Memory B cell (primary cell): ENCODE measurements at places on chromosomes 16 and 17.

DNA sequence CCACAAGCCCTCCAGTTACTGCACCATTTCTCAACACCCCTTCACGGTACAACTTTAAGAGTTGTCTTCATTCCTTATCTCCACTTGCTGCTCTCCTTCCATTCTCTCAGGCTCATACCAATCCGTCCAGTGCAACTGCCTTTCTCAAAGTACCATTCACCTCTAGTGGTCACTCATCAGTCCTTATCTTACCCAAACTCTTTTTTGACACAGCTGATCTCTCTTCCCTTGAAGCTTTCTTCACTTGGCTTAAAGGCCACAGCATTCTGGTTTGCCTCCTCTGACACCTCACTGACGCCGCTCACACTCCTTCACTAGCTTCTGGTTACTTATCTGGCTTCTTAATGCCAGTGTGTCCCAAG is 24.9 kb downstream of the UBE2G1 start:
- peaks cover 15% of the 10 kb centered on the region for H3K4me1 ChIP-seq
- no peak overlapping the region for H3K4me3 ChIP-seq
- no peaks in the 10 kb centered on the region for H3K27me3 ChIP-seq
- DNase-seq = no peak
- H3K27ac ChIP-seq = no peak overlapping the region

GRCh38 chr16:2364638-2365210 is 24.2 kb upstream of the ABCA3 start:
- H3K36me3 ChIP-seq = no peaks in the 10 kb centered on the region
- DNase-seq = no peak
- H3K4me1 ChIP-seq = peaks cover 3% of the 10 kb centered on the region
- no peak overlapping the region for H3K4me3 ChIP-seq
- H3K27me3 ChIP-seq = peaks cover 35% of the 10 kb centered on the region
- H3K27ac ChIP-seq = no peak overlapping the region

- no peaks in the 10 kb centered on the region for H3K36me3 ChIP-seq
- DNase-seq = no peak
- no peaks in the 10 kb centered on the region for H3K27me3 ChIP-seq
- peak overlapping the region; percentile 99 for H3K4me3 ChIP-seq
- H3K4me1 ChIP-seq = peaks cover 17% of the 10 kb centered on the region
These were observed 245 bp upstream of the RNF227 start for GRCh38 chr17:7916385-7916682.

DNA sequence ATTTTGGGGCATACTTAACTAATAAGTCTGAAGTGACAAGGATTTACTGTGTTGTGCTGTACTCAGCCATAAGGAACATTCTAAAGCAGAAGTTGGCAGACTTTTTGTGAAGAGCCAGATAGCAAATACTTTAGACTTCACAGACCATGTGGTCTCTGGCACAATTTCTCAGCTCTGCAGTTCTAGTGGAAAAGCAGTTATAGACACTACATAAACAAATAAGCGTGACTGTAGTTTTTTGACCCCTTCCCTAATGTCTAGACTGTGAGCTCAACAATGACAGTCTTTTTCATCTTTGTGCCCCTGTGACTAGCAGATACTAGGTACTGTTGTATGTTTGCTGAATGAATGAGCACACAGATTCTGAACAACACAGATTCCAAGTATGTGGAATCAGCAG is 4.9 kb downstream of the RPAIN start:
- H3K27me3 ChIP-seq = no peaks in the 10 kb centered on the region
- peaks cover 23% of the 10 kb centered on the region for H3K4me1 ChIP-seq
- peaks cover 22% of the 10 kb centered on the region for H3K36me3 ChIP-seq
- DNase-seq = no peak

DNA sequence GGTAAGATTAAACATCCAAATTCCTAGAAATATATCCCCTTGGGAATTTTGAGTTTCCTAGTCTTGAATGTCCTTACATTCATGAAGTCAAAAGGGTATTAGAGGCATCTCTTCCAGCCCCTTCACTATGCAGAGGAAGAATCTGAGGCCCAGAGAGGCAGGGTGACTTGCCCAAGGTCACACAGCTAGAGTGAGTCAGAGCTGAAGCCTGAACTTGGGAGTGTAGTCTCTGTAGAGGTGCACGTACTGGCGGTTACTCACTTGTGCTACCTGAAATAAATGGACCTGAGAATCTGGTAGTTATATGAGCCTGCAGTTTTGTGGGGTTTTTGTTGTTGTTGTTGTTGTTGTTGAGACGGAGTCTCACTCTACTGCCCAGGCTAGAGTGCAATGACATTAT is 164.0 kb downstream of the XYLT1 start:
- no peak for DNase-seq
- H3K27ac ChIP-seq = no peak overlapping the region
- H3K4me1 ChIP-seq = peaks cover 32% of the 10 kb centered on the region
- H3K4me3 ChIP-seq = no peak overlapping the region

DNA sequence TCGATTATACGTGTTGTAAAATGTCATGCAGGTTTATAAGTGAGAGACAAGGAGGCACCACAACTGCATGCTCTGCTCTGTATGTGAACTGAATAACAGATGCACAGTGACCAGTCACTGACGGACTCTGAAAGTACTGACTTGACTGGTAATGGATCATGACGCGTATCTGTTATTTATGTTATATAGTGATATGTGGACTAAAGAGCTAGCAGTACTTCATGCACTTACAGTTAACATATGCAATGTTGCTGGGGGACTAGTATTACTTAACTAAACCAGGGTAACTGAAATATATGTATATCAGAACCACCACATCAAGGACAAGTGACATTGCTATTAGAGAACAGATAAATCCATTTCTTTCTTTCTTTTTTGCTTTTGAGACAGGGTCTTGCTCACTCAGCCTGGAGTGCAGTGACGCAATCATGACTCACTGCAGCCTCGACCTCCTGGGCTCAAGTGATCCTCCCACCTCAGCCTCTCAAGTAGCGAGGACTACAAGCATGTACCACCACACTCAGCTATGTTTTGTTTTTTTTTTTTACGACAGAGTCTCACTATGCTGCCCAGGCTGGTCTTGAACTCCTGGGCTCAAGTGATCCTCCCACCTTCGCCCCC is 17.2 kb downstream of the COIL start:
- no peaks in the 10 kb centered on the region for H3K27me3 ChIP-seq
- peaks cover 19% of the 10 kb centered on the region for H3K36me3 ChIP-seq
- H3K27ac ChIP-seq = peak overlapping the region; percentile 78
- no peak for DNase-seq
- H3K4me3 ChIP-seq = no peak overlapping the region

DNA sequence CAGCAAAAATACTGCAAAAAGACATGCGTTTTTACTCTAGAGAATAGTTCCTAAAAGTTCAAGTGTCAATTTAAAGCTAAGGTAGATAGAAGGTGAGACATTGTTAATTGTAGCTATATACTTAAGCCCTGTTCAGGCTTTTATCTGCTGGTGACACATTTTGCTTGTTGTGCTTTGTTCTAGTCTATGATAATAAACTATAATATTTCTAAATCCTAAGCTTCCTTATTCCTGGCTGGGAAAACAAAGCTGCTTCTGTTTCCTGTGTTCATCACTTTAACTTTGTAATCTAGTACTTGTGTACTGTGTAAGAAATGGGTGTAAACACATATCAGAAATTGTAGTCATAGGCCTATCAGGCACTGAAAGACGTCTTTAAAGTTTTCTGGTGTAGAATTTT is 77.3 kb downstream of the EFCAB13 start:
- no peak overlapping the region for H3K27ac ChIP-seq
- DNase-seq = no peak
- H3K27me3 ChIP-seq = no peaks in the 10 kb centered on the region
- H3K4me3 ChIP-seq = no peak overlapping the region
- peaks cover 7% of the 10 kb centered on the region for H3K36me3 ChIP-seq

GRCh38 chr16:69017036-69017783 is 88.2 kb upstream of the HAS3 start:
- no peaks in the 10 kb centered on the region for H3K27me3 ChIP-seq
- no peak overlapping the region for H3K4me3 ChIP-seq
- H3K36me3 ChIP-seq = peaks cover 17% of the 10 kb centered on the region
- H3K4me1 ChIP-seq = no peaks in the 10 kb centered on the region
- H3K27ac ChIP-seq = no peak overlapping the region
- DNase-seq = no peak

DNA sequence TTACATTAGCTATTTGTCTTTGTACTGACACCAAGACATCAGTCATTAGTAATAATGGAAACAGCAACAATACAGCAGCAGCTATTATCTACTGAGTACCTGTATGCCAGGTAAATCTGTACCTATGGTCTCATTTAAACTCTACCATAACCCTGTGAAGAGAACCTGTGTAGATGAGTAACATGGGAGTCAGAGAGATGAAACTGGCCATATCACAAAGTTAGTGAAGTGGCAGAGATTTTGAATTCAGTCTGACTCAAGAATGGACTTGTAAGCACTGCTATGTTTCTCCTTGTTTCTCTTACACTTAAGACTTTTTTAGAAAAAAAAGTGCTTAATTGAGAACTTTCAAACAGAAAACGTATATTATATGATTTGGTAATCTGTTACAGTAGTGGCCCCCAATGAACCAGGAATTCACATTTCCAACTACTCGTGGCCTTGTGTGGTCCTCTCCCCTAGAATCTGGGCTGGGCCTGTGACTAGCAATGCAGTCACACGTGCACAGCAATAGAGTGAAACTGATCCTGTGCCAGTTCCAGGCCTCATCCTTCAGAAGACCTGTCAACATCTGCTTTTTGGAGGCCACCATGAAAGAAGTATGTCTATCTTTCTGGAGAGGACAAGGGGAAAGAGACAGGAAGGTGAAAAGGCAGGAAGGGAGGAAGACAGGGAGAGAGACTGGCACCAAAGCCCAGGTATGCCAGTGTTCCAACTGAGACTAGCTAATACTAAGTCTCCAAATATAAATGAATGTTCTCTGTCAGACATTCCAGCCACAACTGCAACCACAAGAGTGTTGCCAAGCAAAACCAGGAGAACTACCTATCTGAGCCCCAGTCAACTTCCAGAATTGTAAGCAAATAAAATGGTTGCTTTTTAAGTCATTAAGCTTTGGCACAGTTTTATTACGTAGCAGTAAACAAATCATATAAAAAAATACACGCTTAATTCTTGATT is 12.0 kb downstream of the CRLF3 start:
- H3K27me3 ChIP-seq = no peaks in the 10 kb centered on the region
- peaks cover 26% of the 10 kb centered on the region for H3K4me1 ChIP-seq
- H3K27ac ChIP-seq = peak overlapping the region; percentile 54
- peaks cover 3% of the 10 kb centered on the region for H3K36me3 ChIP-seq
- no peak for DNase-seq
- H3K4me3 ChIP-seq = no peak overlapping the region

DNA sequence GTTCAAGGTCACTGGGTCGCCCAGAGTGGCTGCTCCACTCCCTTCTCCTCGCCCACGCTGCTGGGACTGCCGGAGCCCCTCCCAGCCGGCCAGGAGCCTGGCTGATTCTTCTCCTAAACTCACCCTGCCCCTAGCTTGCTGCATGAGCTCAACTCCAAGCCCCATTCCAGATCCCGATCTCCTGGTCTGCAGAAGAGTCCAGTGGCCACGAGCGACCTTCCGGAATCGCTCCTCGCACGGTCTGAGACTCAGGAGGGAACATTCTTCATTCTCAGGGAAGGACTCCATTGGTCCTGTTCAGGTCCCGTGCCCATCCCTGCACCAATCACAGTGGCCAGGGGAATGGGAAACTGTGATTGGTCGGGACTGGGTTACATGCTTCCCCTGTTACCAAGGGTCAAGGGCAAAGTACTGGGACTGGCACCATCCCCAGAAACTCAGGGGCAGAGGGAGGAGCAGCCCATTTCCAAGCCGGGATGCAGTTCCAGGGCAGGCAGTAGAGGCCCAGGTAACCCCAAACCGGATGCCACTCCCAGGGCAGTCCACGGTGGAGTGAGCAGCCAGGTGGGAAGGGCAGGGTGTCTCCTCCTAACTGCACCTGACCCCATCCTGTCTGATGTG is 24.5 kb upstream of the CIBAR2 start:
- H3K27me3 ChIP-seq = peaks cover 24% of the 10 kb centered on the region
- no peak for DNase-seq
- no peak overlapping the region for H3K27ac ChIP-seq
- peaks cover 11% of the 10 kb centered on the region for H3K4me1 ChIP-seq
- H3K36me3 ChIP-seq = peaks cover 2% of the 10 kb centered on the region

GRCh38 chr17:74545843-74546230 is at the start of gene CD300C:
TSS of gene CD300C (minus strand) at chr17:74546115. CDS start at chr17:74545782, 333 bp downstream.
- H3K4me3 ChIP-seq = peak within 1 kb of the TSS; percentile 1
- H3K36me3 ChIP-seq = no peaks in the 10 kb centered on the region
- peaks cover 8% of the 10 kb centered on the region for H3K4me1 ChIP-seq
- H3K27me3 ChIP-seq = peaks cover 11% of the 10 kb centered on the region

DNA sequence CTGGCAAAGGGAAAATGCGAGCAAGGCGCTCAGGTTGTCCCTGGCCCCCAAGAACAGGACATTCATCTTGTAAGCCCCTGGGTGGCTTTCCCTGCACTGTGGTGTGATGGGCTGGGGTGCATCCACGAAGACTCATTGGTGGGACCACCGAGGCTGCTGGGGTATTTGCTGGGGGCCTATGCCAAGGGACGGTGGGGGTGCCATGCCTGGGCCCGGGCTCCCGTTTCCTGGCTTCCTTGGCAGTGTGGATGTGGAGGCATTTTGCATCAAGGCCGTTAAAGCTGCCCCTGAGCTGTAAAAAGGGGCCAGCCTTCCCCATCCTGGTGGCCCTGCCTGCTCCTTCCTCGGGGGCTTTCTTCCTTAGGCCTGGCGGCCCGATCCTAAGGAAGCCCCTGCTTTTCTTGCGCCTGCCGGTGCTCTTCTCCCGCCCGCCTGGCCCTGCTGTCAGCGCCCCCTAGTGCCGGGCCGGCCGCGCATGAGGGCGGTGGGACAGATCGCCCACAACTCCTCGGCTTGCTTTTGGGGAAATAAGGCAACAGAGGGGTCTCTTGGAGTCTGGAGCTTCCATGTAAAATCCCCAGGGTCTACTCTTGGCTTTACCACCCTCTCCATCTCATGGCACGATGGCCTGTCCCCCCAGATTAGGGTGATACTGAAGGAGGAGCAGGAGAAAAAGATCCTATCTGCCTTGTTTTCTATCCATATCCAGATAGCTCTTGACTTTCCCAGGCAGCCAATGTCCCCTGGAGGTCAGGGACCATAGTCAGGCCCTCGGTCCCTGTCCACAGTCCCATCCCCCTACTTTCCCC is 9.8 kb upstream of the TBX2 start:
- no peaks in the 10 kb centered on the region for H3K4me1 ChIP-seq
- no peak for DNase-seq
- H3K27ac ChIP-seq = no peak overlapping the region
- peaks cover 2% of the 10 kb centered on the region for H3K27me3 ChIP-seq
- H3K36me3 ChIP-seq = peaks cover 3% of the 10 kb centered on the region

DNA sequence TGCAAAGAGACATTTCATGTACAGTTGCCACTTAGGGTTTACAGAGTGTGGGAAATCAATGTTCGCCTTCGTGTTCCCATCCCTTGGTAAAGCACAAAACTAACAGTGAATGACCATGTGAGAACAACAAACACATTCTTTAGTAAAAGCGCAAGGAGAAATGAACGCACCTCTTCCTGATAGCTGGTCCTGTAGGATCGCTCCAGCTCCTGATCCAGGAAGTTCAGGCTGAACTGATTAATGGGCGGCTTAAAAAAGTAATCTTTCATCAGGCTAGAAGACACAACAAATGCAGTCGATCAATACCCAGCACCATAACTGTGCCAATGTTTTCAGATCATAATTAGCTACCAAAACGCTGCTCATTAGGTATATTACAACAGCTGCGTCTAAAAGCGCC is 108.3 kb upstream of the CREBBP start:
- H3K4me3 ChIP-seq = no peak overlapping the region
- peaks cover 8% of the 10 kb centered on the region for H3K27me3 ChIP-seq
- no peaks in the 10 kb centered on the region for H3K4me1 ChIP-seq
